ENCODE measurements at places on chromosomes 2 and 18.

- DNase-seq: no peak
Observed at GRCh38 chr18:28208712-28209265, 31.9 kb upstream of the CDH2 start.

DNA sequence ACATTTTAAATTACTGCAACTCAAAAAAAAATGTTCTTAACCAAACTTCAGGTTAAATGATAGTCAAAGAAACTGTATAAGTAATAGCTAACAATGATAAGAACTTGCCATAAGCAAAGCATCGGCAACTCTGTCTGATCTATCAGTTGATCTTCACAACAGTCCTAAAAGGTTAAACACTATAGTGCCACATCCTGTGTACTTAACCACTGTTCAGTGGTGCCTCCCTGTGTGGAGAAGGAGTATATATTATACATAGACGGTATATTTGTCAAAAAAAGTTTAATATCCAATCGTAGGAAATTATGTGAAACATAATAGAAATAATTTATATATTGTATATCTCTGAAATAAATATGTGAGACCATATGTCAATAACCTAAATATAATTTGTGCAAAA, 13.0 kb downstream of the DTNA start:
- DNase-seq: no peak

DNA sequence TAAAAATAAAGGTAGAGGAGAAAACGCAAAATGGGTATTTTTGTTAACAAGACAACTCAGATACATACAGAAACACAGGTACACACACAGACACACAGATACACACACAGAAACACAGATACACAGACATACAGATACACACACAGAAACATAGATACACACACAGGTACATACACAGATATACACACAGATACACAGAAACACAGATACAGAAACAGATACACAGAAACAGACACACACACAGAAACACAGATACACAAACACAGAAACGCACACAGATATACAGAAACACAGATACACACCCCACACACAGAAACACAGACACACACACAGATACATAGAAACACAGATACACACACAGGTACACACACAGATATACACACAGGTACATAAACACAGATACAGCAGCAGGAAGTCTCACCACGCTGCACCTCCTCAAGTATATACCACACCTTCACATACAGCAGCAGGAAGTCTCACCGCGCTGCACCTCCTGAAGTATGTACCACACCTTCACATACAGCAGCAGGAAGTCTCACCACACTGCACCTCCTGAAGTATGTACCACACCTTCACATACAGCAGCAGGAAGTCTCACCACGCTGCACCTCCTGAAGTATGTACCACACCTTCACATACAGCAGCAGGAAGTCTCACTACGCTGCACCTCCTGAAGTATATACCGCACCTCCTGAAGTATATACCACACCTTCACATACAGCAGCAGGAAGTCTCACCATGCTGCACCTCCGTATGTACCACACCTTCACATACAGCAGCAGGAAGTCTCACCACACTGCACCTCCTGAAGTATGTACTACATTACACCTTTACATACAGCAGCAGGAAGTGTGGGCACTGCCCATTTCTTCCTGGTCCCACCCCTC, 250.5 kb downstream of the HDAC4 start:
- no peak for DNase-seq

- no peak for DNase-seq
Observed at GRCh38 chr2:95041824-95042442, 16.4 kb downstream of the MAL start.

DNA sequence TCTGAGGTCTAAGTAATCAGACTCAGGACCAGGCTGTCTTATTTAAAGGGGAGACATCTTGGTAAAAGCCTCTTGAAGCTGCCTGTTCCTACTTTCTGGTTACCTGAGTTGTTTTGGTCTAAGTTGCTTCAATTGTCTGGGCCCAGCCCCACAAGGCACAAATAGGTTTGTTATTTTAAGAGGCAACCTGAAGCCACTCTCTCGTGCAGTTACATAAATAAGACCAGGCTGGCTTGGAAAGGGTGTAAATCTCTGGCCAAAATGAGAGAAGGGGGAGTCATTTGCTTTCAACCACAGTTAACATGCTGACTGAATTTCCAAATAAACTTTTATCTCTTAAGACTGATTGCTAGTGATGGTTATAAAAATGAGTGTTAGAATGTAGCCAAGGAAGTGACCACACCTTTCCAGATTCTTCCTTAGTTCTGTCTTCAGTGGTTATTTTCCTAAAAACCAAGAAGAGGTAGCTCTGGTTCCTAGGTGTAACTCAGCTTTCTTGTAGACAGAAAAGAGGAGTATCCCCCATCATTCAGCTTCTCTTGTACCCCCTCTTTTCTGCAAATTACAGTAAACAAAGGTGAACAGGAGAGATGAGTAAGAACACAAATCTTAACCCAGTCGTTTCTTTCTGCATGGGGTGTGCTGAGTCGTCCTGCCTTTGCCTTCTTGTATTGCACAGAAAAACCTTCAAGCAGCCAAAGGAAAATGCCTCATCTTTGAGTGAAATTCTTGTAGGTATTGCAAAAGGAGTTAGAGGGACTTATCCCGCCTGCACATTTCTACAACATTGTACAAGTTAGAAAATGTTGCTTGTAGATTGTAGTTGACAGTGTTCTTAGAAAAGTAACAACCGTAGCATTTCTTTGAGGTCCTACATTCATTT, 161.5 kb upstream of the NT5C1B start:
- peak; percentile 25 for DNase-seq

DNA sequence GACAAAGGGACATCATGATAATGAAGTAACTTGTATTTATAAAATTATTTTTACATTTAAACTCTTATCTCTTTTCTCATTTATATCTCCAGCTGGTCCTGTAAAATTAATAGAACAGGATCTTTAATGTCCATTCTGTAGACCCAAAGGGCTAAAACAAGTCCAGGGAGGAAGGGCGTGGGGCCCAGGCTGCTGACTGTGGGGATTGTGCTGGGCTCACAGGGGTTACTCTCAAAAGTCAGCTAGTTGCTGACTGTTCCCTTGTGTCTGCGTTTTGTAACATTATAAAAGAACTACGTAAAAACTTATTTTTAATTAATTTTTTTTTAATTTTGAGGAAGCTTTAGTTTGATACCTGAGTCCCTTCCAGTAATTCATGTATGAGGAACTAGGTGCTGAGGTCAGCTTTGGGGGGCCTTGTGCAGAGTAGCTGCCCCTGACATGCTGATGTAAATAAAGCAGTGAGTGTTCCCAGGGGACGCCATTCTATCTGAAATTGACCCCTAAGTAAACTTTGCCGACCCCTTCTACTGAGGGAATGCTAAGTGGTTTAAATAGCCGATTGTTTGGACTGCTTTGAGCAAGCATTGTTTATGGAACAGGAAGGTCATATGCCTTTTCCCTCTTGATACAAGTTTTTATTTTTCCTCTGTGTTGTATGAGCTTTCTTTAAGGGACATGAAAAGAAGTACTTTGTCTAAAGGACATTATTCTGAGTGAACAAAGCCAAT, 56.4 kb downstream of the MERTK start:
- DNase-seq: no peak

DNA sequence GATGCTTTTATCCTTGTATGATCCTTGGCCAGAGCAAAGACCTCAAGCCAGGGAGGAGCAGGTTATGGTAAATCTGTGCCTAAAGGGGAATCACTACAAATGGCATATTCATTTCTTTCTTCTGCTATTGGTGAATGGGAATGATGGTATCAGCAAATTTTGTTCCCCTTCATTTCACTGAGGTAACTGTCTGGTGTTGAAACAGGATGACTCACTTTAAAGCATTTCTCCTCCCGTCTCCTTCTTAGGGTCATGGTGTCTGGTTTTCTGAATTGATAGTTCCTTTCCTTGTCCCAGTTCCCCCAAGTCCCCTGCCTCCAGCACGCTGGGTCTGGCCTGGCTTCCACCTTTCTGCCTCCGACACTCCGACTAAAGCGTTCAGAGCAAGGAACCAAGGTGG, 109.2 kb downstream of the MREG start:
- peak; percentile 35 for DNase-seq

GRCh38 chr2:17083902-17084301, 418.3 kb upstream of the CYRIA start:
- DNase-seq: peak; percentile 50

DNA sequence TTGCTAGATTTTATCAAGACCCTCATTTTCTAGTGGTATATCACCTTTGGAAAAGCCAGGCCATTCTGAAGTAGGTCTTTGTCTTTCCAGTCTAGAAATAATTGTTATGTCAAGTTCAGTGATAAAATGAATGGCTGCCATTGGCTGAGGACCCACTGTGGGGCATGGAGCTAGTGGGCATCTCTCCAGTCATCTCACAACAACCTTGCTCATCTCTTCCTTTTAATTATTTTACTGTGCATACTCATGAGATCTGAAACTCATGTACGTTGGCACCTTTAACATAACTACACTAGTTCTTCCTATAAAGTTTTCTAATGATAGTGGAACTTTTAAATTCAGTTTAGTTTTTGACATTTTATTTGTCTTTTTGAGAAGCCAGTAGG, 240.9 kb downstream of the SLC8A1 start:
- DNase-seq: no peak

- no peak for DNase-seq
Observed at GRCh38 chr18:25465152-25465732, 113.3 kb upstream of the ZNF521 start.

GRCh38 chr18:50654211-50654610, 94.3 kb downstream of the MAPK4 start:
- DNase-seq: no peak

Measured in HT1080 (cell line).